Right hindlimb (tissue), 1 donor: ENCODE measurements at places on chromosomes 6 and 20.

DNA sequence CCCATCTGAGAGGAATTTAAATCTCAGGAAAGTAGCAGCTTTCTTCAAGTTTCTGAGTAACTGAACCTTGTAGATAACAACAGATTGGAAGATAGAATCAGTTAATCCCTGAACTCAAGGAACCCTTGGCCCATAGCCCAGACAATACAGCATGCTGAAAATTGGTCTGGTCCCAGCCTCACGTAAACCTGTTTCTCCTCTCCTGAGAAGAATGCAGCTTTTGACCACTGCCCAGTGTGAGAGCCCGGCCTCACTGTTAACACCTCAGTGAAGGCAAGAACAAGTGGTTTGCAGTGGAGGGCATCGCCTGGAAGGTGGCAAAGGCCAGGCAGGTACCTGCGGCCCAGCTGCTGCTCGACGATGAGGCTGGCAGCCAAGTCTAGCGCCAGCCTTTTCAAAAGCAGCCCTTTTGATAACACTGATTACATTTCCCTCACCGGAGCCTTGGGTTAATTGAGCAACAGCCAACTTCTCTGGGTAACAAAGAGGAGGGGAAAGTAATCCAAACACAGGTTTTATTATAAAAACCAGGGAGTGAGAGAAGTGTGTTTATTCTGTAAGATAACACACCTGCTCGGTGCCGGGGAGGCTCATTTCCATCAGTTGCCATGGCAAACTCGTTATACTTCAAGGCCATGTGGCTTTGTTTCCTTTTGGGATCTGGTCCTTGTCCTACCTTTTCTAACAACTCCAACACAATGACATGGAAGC, 54.0 kb downstream of the TRAF3IP2 start:
- no peak for DNase-seq

DNA sequence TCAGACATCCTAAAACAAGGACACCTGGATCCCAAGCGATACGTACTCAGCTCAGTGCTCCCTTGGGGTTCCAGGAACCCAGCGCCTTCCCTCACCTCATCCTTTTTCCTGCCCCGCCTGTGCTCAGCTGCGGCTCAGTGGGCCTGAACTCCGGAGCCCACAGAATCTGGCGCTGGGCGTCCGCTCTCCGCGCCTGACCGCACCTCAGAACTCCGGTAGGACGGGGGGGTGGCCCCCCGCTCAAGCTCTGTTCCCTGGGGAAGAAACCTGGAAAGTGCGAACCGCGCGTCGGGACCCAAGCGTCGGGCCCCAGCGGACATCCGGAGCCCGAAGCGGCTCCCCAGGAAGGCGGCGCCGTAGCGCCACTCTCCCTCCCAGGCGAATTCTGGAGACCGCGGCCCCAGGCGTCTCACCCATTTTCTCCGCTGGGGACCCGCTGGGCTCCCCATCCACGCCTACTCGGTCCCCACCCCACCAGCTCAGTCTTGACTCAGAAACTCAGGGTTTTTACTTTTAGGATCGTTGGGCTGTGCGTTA, 336 bp upstream of the LY6G5C start:
- no peak for DNase-seq

- DNase-seq, result no peak
Measured at GRCh38 chr6:166330612-166331011, 11.7 kb downstream of the SFT2D1 start.

GRCh38 chr6:62390401-62390800, 104.4 kb upstream of the KHDRBS2 start:
- DNase-seq, result no peak

- no peak for DNase-seq
Measured at GRCh38 chr6:41538556-41539182, 7.5 kb upstream of the FOXP4 start.
